Right ventricle myocardium superior (tissue), 1 donor: ENCODE measurements at places on chromosomes 7 and 10. TPM values are rescaled to one million over a fixed set of nuclear protein-coding genes. Genes with fewer than 3 reads are reported as not detected.

VPS37D gene
- total RNA-seq: 2.7 TPM

DNA sequence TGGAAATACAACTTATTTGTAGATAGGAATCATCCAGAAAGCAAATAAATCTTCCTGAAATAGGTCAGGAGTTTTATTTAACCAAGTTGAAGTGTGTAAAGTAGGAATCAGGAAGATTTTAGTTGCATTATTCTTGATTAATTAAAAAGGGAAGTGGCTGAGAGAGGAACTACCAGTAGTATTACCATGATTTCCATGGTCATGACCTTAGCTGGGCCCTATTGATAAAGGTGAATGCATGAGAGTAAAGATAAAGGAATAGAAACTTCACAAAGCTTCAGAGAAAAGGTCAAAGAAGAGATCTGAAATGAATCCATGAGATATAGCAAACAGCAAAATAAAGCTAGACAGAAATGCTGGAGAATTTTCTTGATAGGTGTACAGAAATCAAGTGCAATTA is 46.2 kb upstream of the DLX6 start:
- DNase-seq: no peak

DNA sequence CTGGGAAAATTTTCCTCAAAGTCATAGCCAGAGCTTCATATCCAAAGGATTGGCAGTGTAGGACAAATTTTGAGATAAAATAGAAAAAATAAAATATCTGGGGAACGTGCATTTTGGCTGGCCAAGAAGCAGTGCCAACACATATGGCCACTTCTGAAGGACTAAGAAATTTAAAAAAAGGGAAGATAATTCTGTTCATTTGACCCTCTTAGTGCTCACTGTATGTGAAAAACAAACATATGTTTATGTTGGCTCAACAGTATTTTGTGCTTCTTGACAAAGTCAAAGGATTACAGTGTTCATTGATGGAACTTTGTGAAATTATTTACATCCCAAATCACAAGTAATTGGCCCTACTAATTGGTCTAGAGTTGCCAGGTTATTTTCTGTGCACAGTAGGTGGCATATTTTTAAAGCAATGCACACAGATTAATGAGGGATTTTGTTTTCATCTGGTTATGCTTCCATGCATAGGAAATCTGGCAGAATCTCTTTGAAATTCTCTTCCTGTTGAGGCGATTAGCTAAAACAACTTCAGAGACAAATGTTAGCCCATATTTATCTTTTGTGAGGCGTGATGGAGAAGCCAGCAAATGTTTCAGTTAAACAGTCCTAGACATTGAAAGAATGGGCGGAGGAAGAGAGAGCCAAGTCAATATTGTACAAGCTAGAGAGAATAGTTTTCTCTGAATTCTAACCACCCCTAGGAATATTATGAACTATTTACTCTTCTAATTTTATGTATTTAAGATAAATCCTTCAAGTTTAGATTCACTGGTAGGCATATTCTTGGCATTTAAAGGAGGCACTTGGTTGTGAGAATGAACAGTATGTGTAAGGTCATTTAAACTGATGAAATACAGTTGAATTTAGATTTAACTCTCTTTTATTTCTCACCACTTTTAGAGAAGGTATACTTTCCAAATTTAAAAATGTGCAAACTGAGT is 237.7 kb upstream of the MBL2 start:
- DNase-seq: no peak

- no peak for DNase-seq
These were observed 50.2 kb upstream of the GNA12 start for GRCh38 chr7:2894118-2894940.

DNA sequence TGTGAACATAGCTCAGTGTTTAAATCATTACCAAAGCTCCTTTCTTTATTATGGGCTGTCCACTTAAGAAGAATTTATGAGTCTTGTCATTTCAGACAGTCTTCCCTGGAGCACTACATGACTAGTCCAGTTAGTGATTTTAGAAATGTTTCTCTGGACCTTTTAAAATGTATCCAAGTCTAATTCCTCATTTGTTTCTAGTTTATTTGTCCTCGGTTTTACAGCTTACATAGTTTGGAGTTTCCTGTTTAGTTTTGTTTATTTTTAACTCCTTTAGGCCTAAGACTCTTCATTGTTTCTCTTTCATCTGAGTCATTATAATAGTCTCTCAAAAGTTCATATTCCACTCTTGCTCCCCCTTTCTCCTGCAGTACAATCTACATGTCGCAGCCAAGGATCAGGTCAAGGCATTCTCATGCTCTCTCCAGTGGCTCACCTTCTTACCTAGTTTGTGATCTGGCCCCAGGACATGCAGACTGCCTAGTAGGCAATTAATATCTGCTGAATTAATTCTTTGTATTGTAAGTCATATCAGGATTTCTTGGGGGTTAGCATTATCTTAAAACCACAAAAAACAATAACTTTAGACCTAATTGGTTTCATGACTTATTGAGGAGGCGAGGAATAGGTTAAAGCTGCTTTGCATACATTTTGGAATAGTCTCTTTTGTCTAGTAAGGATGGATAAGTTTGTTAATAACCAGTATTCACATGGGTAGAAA is 93.8 kb downstream of the MAPK8 start:
- DNase-seq: no peak

NPFFR1 gene
- 0.03 TPM for total RNA-seq

GRCh38 chr10:129793996-129794395 is 170.1 kb downstream of the EBF3 start:
- DNase-seq: no peak

MKX gene
- not detected for total RNA-seq

CASD1 gene
- total RNA-seq: 15.1 TPM

DNA sequence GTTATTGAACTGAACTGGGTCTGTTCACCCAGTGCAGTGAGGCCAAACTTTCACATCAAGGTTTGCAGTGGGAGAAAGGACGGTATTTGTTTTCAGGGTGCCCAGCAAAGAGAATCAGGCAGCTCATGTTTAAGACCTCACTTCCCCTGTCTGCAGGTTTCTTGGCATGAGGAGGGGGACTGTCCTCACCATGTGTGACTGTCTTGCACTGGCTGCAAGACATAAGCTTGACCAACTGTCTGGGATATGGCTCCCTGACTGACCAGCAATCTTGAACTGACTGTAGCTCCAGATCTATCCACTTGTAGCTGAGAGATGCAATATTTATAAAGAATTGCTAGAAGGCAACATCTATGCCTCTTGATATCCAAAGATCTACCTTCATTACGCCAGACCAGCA is 39.9 kb downstream of the RAMP3 start:
- DNase-seq: no peak

DNA sequence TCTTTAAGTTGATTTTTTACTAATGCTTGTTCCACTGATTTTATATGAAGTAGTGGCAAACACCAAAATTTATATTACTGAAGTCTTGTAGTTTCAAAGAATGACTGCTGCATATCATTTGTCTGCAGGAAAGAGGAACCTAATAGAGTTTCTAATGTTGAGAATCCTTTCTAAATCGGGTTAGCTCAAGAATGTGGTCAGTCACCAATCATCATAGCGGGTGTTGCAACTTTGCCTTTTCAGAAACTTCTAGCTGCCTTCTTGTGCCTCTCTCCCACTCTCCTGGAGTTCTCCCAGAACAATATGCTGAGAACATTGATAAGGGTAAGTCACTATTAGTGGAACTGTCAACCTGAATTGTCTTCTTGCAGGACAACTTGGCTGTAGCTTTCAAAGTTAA is 524.8 kb upstream of the SORCS1 start:
- no peak for DNase-seq

DNA sequence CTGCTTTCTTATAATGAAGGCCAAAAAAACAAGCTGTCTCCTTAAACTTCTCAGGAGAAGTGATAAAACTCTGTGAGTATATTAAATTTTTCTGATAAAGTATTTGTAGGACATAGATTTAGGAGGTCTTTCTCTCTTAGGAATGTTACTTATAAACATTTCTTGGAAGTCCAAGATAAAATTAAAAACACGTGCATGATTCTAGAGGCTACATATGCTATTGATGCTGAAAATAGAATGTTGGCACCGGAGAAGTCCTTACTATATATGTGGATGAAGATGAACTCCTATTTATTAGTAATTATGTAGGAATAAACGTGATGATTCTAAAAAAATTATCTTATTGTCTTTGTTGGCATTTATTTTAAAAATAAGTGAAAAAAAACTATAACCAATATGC is 241.3 kb upstream of the LRRTM3 start:
- no peak for DNase-seq
